ENCODE measurements at places on chromosomes 11 and 22.

DNA sequence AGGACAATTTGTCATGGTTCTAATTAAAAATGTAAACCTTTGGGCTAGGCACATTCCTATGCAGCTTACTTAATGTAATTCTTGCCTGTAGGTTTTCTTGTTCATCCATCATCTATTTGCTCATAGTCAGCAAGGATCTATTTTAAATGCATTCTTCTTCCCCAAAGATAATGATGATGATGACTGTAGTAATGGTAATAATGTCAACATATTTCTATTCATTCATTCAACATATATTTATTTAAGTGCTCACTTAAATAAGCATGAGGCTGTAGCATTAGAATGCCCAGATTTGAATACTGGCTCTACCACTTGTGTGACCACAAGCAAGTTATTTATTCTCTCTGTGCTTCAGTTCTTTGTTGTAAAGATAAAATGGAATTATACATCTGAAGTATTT is 169.6 kb upstream of the SYN3 start:
- ATAC-seq = no peak

GRCh38 chr11:83971063-83971462 is 684.9 kb upstream of the CCDC90B start:
- no peak for ATAC-seq

GRCh38 chr11:104668797-104669463 is 229.3 kb downstream of the CASP12 start:
- ATAC-seq = no peak

DNA sequence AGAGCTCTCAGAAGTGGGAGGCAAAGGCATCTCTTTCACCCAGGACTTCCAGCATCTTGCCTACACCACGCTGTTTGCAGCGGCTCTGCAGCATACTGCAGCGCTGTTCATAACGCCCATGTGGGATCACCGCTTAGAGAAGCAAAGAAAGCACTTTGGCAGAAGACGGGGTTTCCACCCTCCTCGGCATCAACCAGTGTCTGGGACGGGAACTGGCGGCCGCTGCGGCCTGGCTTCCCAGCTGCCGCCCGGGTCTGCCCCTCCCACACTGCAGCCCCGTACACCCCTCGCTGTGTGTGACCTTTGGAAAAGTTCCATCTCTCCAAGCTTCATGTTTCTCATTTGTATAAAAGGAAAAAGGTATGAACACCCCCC is 545 bp upstream of the TIRAP start:
- peak; percentile 77 for ATAC-seq

GRCh38 chr11:60100516-60100915 is 12.1 kb downstream of the MS4A2 start:
- ATAC-seq = no peak

GRCh38 chr11:35035894-35036408 is 103.0 kb upstream of the CD44 start:
- no peak for ATAC-seq

Data from gastroesophageal sphincter (tissue), 4 donors.